ENCODE measurements at places on chromosomes 6 and 20.

DNA sequence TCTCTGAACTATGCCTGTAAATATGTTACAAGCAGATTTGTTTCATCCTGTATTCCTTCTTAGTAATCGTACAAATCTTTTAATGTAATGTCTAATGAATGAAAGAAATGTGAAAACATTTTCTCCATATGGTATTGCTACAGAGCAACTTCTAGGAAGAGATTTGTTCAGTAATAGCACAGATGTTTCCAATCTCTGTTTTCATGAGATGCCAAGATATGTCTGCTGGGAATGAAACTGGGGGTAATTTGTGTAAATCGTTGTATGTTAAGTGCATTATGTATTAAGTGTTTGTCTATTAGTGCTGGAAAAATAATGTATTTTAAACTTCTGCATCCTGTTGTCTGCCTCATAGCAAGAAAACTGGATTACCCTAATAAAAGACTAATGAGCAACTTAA is 722.2 kb upstream of the EYS start:
- no peaks in the 10 kb centered on the region for H3K27me3 ChIP-seq
- H3K4me3 ChIP-seq, result no peak overlapping the region
- H3K4me1 ChIP-seq, result no peaks in the 10 kb centered on the region
- H3K27ac ChIP-seq, result no peak overlapping the region
- no peaks in the 10 kb centered on the region for H3K36me3 ChIP-seq

DNA sequence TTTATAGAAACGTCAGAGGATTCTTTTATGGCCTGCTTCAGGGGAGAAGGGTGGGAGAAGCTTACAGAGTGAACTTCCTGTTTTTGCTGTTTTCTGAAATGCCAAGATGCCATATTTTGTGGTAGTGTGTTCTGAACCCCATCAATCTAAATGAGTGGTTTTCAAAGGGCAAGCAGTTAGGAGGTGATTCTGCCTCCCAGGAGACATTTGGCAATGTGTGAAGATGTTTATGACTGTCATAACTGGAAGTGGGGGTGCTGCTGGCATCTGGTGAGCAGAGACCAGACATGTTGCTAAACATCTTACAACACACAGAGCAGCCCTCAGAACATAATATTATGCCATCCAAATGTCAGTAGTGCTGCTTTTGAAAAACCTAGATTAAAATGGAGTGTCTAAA is 6.0 kb upstream of the PRL start:
- DNase-seq, result no peak
- no peaks in the 10 kb centered on the region for H3K27me3 ChIP-seq
- no peaks in the 10 kb centered on the region for H3K4me1 ChIP-seq
- H3K4me3 ChIP-seq, result no peak overlapping the region
- no peak overlapping the region for H3K27ac ChIP-seq

- H3K4me1 ChIP-seq, result no peaks in the 10 kb centered on the region
- no peak overlapping the region for H3K4me3 ChIP-seq
- no peak for DNase-seq
- no peaks in the 10 kb centered on the region for H3K27me3 ChIP-seq
- H3K27ac ChIP-seq, result no peak overlapping the region
- H3K36me3 ChIP-seq, result no peaks in the 10 kb centered on the region
Measured at GRCh38 chr20:19644085-19644484, 114.0 kb upstream of the RIN2 start.

- H3K4me1 ChIP-seq, result peaks cover 76% of the 10 kb centered on the region
- peak overlapping the region; percentile 68 for H3K27ac ChIP-seq
- peaks cover 12% of the 10 kb centered on the region for H3K36me3 ChIP-seq
- H3K4me3 ChIP-seq, result peak overlapping the region; percentile 90
Measured at GRCh38 chr6:42047790-42048405, 2.4 kb upstream of the TAF8 start.

DNA sequence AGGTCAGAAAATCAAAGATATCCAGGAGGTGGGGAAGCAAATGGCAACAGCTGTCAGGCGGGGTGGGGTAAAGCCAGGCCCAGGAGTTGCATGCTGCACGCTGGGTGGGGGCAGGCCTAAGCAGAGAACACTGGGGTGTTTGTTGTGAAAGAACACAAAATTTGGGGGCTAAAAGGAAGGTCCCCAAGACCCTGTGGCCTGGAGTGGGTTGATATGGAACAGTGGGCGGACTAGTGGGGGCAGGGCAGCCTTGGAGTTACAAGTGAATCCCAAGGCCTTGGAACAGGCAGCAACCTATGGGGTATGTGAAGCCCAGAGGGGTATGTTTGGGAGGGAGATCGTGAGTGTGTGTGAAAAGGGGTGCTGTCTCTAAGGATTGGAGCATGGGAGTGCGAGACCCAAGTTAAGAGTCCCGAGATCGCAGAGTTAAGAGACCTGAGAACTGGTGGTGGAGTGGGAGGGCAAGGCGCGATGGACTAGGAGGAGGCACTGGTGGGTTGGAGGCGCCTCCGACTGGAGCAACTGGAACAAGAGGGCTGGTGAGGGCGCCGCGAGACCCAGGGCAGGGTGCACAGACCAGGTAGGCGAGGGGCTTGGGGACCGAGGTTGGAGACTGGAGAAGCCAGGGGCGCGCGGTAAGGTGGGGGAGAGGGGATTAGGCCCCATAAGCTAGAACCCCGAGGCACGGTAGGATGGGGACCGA is 658 bp downstream of the CUL7 start:
- H3K27me3 ChIP-seq, result no peaks in the 10 kb centered on the region
- H3K4me1 ChIP-seq, result peaks cover 33% of the 10 kb centered on the region
- H3K36me3 ChIP-seq, result peaks cover 36% of the 10 kb centered on the region

DNA sequence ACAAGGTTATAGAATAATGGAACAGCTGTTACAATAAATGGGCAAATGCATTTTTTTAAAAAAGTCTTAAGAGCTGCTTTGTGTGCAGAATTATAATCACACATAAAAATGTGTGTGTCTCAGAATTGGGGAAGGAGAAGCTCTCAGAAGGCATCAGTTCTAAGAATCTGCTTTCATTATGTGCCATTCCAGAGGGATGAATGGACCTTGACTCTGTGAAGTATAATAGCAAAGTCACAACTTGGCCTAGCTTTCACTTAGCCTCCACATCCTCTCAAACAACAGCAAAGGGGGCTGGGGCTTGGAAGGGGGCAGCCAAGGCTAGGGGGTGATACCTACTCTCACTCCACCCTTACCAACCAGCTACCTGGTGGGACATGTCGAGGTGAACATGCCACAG is 265.0 kb downstream of the CDC5L start:
- H3K4me3 ChIP-seq, result no peak overlapping the region
- H3K27me3 ChIP-seq, result no peaks in the 10 kb centered on the region
- DNase-seq, result no peak

Measured in T-helper 2 cell treated with Interferon-gamma antibody and Interleukin-4, amounts not matched to agents 5 μg/mL and 100 μg/mL, for 36 hours (primary cell).